ENCODE measurements at places on chromosomes 6 and 20.

DNA sequence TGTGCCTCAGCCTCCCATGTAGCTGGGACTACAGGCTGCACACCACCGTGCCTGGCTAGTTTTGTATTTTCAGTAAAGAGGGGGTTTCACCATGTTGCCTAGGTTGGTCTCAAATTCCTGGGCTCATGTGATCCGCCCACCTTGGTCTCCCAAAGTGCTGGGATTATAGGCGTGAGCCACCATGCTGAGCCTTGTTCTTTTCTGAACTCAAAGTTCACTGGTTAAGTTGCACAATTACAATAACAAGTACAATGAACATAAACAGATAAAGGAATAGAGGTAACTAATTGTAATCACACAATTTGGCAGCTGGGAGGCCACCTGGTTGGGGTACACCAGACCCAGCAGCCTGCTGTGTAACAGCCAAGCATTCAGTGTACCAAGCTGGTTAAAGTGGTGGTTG is 6.7 kb downstream of the NUDT3 start:
- no peak for DNase-seq

GRCh38 chr20:39961637-39962244 is 727.3 kb downstream of the MAFB start:
- no peak for DNase-seq

- DNase-seq: no peak
Measured at GRCh38 chr6:11386726-11387125, 150.8 kb upstream of the TMEM170B start.

GRCh38 chr6:14375930-14376329 is 258.4 kb downstream of the CD83 start:
- no peak for DNase-seq

DNA sequence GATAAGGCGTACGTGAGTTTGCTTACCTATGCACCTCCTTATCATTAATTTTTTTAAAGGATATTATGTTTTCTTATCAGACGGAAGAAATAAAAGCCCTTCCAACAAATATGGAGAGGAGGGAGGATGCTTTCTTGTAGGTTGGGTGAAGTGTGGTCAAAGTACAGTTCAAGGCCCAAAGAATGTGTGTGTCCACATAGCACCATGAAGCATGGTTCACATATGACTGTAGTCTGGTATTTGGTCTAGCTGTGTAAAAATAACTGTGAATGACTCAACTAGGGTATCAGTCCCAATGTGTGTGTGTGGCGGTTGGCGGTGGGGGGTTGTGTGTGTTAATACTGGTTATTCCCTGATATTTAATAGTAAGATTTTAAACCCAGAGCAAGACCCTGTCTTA is 212.7 kb downstream of the TMEM242 start:
- no peak for DNase-seq

DNA sequence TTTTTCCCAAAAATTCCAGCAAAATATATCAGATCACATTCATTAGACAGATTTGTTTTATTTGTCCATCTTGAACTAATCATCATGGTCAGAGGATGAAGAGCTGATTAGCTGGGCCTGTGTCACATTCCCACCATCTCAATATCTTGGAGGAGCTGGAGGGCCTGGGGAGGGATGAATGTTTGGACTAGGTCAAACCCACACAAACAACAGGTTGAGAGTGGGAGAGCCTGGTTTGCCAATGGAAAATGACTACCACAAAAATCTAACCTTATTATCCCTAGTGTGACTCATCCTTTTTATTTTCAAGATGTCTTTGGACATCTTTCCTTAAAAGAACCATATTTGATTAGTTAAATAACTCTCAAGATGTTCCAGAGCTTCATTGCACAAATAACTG is 242.4 kb downstream of the OGFRL1 start:
- no peak for DNase-seq

DNA sequence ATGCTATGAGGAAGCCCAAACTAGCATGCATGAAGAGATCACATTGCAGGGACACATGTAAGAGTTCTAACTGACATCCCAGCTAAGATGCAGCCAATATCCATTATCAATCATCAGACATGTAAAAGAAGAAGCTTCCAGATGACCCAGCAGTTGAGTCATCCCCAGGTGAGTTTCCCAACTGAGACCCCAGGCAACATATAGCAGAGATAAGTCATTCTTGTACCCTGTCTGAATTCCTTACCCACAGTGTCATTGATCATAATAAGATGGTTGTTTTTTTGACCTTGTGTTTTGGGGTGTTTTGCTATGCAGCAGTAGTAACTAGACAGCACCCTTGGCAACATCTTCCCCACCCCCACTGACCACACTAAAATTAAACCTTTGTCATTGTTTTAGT is 18.9 kb downstream of the SIRPD start:
- DNase-seq: no peak

- no peak for DNase-seq
Measured at GRCh38 chr6:138245751-138246150, 27.5 kb upstream of the PBOV1 start.

- DNase-seq: no peak
Measured at GRCh38 chr6:16355238-16355637, 116.9 kb downstream of the GMPR start.

GRCh38 chr20:51096582-51097267 is 73.8 kb upstream of the KCNG1 start:
- DNase-seq: no peak

DNA sequence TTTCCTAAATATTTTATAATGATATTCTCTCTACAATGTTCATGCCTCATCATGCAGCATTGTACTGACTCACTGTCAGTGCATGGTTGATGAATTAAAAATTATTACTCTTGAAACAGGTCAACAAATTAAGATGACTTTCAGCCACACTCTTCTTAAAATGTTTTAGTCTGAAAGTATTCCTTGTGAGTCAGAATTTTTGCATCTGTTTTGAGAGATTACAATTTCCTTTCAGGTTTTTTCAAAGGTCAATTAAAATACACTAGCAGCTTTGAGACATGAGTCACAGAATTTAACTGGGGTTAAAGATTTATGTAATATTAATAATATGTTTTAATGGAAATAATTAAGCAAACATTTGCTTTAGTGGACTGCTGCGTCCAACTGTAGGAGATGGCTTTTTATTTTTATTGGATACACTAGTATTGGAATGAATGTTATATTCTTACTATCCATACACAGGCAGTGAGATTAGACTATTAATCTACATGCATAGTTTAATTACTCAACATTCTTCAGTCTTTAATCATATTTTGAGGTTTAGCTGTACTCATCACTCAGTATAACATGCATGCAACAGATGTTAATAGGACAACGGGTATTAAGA is 9.7 kb downstream of the COL12A1 start:
- DNase-seq: no peak

DNA sequence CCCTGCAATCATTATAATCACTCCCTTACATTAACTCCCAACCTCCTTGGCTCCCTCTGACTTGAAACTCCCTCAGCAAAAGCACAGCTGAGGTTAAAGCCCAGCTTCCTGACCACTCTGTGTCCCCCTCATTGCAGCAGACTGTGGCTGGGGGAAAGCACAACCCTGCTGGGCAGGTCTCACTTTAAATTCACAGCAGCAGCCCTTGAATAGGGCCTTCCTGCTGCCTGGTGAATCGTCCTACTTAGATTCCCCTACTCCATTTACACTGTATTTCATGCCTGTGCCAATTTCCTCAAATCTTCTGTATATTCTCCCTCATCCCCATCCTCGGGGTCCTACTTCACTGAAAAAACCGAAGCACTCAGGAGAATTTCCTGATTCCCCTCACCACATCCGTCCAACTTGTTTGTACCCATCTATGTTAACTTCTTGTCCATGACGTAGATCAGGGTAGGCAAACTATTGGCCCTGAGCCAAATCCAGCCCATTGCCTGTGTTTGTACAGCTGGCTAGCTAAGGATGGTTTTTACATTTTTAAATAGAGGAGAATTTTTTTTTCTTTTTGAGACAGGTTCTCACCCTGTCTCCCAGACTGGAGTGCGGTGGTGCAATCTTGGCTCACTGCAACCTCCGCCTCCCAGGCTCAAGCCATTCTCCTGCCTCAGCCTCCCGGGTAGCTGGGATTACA is 31.5 kb upstream of the GCM1 start:
- peak; percentile 55 for DNase-seq

DNA sequence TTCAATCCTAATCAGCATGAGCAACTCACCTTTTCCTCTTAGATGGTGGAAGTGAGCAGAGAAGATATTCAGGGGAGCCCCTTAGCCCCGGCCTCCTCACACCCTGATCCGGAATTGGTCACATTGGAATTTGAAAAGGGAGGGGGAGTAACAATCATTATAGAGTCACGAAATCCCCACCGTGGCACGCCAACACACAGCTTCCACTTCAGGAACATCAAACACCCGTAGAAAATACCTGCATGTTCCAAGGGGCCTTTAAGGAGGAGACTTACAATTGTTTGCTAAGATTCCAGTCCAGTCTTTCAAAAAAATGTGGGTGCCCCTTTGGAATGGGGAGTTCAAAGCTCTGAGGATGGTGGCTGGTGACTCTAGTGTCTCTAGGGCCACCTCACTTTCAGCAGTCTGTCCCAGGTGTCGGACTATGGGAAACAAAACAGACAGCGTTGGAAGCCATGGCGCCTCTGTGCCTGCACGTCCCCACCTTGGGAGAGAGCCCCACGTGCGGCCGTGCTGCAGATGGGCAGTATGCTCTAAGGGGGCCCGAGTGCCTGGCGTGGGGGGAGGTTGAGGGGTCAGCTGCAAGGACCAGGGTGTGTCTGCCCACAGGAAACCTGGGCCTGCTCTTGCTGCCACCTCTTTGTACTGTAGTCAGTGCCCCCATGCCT is 2.4 kb downstream of the CD93 start:
- DNase-seq: no peak

DNA sequence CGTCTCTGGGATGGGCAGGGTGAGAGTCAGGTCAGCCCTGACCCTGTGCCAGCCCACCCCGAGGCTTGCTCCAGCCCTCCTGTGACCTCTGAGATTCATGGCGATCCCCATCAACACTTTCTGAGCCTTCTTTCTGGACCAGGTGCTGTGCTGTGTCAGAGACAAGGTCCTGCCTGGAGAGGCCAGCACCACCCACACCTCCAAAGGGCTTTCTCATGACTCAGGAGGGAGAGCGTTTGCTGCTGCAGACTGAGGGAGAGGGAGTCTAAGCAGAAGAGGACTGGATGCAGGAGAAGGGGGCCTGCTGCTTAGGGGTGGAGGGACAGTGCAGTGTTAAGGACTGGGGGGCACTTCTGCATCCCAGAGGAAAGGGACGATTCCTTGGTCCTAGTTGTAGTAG is 193.5 kb downstream of the LRFN2 start:
- DNase-seq: peak; percentile 10

- no peak for DNase-seq
Measured at GRCh38 chr6:145213614-145214013, 521.7 kb downstream of the EPM2A start.

DNA sequence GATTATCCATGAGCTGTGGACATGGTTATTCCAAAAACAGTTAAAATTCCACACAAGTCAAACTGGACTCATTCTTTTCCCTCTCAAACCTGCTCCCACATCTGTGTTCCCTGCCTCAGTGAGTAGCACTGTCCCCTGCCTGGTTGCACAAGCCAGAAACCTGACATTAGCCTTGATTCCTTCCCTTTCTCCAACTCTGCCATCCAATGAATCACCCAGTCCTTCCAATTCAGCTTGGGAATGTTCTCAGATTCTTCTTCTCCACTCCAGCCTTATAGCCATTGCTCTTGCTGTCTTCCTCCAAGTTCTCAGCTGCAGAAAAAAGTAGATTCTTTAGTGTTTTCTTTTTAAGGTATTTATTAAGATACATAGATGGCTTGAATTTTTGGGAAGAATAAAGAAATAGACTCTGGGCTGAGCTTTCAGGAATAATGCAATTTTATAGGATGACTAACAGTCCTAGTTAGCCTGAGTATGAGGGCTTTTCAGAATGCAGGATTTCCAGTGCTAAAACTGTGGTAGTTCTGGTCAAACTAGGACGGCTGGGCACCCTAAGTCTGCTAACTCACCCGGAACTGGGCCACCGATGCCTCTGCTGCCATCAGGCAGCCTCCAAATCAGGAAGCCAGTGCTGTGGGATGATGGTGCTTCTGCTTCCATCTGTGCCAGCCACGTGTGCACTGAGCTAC is 18.2 kb upstream of the SASH1 start:
- no peak for DNase-seq

Measured in activated naive CD4-positive, alpha-beta T cell treated with anti-CD3 and anti-CD28 coated beads, Interleukin-2, amount 10 ng/mL, durations not matched to agents 7 days and 5 days (primary cell).